Stimulated activated CD4-positive, alpha-beta T cell treated with anti-CD3 and anti-CD28 coated beads, Interleukin-12 subunit alpha, Interleukin-12 subunit beta, amount 100 ng/mL, for 4 hours (primary cell): ENCODE measurements at places on chromosomes 5 and 9.

DNA sequence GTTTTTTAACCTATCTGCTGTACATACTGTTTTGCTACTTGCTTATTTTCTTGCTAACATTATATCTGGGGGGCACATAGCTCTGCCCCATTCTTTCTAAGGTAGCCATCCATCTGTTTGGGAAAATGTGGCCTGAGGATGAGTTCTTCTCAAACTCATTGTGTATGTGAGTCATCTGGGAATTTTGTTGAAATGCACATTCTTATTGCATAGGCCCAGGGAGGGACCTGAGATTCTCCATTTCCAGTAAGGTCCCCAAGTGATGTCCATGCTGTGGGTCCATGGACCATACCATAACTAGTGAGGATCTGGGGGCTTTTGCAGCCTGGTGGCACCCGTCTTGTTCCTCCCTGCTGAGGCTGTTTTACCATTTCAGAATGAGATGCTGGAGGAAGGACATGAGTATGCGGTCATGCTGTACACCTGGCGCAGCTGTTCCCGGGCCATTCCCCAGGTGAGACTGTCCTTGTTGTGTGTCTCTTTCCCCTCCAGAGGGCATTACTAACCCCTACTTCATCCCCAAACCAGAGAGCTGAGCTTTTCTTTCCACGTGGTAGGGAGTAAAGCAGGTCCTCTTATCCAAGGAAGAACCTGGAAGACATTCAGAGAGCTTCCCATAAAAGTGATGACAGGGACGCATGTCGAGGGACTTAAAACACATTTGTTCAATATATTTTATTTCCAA lies 28.6 kb downstream of the CYFIP2 start:
- no peak for DNase-seq

DNA sequence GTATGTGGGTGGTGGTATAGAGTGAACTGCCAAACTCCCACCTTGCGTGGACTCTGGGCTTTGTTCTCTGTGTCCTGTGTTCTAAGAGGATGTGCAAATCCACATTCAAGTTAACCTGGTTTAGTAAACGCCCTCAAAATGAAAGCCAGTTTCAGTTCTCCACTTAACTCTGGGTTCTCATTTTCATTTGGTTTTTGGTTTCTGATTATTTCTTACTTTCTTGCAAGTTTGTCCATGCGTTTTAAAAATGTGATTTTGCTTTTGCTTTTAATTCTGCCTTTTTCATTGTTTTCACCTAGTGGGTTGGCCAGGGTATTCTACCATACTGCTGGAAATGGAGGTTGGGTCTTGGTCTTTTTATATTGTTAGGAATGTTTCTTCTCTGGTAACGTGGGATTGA lies 38.2 kb downstream of the GALNT10 start:
- DNase-seq, result no peak

DNA sequence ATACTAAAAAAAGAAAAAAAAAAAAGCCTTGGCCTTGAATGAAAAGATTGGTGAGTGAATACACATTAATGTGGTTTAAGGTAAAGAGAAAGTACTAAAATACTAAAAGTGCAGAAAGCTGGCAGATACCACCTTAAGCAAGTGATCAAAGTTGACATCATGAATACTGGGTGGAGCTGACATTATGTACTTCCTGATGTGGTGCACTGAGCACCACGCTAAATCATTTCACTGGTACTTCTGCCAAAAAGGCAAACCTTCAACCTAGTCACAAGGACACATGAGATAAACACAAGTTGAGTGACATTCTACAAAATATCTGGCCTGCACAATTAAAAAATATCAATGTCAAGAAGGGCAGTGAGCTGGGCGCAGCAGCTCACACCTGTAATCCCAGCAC lies 33.8 kb upstream of the PANK3 start:
- no peak for DNase-seq

- no peak for DNase-seq
Observed at GRCh38 chr5:60487885-60488442, 212.0 kb downstream of the DEPDC1B start.

DNA sequence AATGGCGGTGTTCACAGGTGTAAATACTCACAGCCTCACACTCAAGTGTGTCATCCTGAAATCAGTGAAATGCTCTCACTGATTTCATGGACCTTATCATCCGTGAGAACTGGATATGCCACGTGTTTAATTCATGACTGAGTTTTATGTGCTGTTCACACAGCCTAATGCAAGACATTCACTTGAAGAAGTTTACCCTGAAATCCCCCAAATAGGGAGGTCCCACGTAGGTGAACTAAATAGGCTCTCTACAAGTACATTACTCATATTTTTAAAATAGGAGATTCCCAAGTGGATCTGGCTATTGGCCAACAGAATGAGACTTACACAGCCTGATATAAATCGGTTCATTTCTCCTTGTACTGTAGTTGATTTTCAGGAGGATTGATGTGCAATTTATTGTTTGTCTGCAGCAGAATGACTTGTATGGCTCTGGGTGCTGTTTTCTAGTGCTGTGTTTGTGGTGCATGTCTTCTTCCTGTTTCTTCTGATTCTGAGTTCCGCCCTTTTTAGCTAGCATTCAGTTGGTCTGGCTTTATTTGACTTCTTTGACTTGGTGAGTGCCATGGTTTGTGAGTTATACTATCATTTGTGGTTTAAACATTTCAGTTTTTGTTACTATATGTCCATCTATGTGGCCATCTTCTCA lies 25.1 kb downstream of the TRIO start:
- DNase-seq, result no peak

GRCh38 chr9:98484162-98484561 lies 224.6 kb downstream of the GABBR2 start:
- no peak for DNase-seq

DNA sequence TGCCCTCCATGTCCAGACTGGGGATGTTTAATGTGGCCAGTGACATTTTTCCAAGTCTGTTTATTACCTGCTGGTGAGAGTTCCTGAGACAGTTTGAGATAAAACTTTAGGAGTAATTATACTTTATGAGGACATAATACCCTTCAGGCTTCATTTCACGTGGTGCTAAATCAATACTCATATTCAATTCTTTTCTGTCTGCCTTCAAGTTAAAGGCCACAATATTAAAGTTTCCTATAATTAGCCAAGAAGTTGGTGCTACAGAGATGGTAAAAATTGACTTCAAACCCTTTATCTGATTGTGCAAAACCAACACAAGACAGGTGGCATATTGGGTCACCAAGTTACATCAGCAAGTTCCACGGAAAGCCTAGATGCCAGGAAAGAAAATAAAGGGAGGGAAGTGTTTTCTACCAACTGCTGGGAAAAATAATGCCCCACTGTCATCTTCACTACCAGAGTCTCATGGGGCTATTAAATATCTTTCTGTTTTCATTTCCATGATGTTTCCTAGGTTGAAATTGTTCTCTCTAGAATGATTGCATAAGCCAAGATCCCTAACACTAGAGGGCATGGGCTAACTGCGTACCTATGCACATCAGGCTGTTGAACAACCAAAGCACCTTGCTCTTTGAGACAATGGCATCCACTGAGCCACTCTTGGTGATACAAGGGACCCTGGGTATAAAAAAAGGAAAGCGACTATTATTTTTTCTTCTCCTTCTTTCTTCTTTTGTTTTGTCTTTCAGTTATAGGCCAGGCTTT lies 68.7 kb downstream of the INSYN2B start:
- DNase-seq, result no peak

DNA sequence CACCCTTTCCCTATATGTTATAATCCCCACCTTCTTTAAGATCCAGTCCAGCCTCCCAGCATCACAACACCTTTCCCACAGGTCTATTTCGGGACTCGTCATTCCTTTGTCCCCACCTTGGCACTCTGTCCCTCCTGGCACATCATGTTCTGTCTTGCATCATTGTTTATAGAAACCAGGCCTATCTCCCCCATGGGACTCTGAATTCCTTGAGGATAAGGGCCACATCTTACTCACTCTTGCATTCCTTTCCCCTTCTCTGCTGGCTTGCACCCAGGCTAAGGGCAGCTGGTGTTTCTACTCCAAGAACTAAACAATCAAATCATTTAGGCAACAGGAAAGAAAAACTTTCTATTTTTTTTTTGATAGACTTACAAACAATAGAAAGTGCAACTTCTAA lies 205.7 kb downstream of the AGTPBP1 start:
- no peak for DNase-seq

DNA sequence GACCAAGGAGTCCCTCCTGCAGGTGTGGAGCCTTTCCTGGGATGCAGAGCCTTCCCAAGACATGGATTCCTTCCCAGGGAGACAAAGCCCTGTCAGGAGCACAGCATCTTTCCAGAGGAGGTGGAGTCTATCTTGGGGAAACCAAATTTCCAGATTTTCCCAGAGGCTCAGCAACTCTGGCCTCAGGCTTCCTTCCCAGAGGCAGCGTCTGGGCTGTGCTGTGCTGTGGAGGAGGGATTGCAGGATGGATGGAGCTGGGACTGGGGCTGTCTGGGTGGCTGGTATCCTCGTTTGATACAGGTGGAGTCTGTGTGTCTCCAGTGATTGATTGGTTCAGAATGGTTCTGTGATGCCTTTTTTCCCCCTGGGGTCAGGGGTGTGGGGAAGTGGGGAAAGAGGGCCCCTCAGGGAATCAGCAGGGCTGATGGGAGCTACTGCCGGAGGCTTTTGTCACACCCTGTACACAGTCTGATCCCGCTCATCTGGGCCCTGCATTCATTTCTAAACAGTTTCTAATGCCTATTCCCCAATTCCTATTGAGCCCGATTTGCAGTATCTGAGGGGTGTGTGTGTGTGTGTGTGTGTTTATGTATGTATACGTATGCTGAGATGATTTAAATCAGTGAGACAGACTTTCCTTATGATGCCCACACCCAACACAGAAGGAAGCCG lies 16.0 kb downstream of the OR13J1 start:
- no peak for DNase-seq

GRCh38 chr5:146799231-146799630 lies 79.3 kb downstream of the PPP2R2B start:
- no peak for DNase-seq

- no peak for DNase-seq
Observed at GRCh38 chr5:174925586-174925985, 201.2 kb downstream of the MSX2 start.

GRCh38 chr5:108529381-108529780 lies 147.5 kb upstream of the FBXL17 start:
- no peak for DNase-seq

DNA sequence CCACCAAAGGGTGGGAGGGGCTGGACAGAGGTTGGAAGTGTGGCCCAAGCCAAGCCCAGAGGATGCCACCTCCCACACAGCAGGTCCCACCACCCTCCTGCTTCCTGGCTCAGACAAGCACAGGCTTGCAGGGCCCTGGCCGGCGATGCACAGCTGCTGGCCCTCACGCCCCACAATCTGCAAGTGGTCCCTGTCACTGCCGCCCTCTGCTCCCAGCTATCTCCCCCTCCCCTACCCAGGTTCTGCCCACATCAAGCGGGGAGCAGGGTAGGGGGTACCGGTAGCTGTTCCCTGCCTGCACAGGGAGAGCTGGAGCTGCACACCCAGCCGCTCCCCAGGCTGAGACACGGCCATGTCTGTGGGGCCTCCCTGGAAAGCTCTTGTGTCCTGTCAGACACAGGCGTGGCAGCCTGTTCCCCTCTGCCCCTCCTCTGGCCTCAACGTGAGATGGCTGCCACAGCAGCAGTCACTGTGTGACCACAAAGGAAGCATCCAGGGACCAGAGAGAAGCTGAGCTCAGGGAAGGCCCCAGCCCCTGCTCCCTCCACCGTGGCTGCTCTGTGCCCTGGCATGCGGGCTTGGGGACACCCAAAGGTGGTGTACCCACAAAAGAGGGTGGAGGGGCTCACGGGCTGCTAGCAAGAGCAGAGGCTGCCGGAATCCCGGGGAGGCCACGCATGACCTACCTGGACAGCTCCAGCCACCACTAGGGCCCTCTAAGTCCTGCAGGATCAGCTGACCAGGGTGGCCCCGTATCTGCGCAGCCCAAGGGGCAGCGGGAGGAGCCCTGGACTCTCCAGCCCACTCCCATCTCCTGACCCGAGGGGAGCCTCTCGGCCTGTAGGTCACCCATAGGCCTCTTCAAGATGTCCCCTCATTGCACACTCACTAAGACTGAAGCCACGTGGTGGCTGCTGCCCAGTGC lies 10.9 kb upstream of the ZDHHC11 start:
- DNase-seq, result no peak

GRCh38 chr5:160480652-160481051 lies 59.0 kb downstream of the PTTG1 start:
- DNase-seq, result no peak

GRCh38 chr5:179623906-179624741 lies 653 bp upstream of the HNRNPH1 start:
- peak; percentile 39 for DNase-seq
